ENCODE measurements at places on chromosomes 11 and 22.

DNA sequence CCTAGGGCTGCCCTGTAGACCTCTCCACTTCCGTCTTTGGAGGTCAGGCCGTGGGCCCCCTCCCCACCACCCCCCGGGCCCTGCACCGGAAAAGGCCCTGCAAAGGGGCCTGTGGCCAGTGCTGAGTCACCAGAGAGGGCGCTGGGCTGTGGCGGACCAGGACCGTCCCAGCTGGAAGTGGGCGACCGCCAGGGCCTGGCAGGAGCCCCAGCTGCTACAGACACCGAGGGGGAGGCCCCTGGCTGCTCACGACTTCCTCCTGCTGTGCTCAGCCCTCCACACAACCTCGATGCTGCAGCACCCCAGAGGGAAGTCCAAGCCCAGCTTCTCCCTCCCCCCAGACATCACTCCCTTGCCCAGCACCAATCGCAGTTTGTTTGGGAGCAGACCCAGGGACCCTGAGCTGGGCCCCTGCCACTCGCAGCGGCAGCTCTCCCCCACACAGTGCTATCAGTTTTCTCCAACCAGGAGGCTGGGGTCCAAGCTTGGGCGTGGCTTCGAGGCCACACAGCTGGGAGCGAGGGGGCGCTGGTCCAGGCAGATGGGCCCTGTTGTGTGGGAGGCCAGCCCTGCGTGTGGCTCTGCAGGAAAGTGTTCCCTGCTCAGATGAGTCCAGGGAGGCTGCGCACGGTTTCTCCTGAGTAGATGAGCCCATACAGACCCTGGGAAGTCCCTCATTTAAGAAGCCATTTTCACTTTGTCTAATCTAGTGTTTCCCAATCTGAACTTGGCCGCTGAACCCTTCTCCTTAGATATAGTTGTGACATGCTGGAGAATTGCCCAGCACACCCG, 5.6 kb upstream of the SH3BP1 start:
- peak; percentile 83 for DNase-seq

- no peak for DNase-seq
Measured at GRCh38 chr11:72363112-72363511, 71.2 kb downstream of the CLPB start.

DNA sequence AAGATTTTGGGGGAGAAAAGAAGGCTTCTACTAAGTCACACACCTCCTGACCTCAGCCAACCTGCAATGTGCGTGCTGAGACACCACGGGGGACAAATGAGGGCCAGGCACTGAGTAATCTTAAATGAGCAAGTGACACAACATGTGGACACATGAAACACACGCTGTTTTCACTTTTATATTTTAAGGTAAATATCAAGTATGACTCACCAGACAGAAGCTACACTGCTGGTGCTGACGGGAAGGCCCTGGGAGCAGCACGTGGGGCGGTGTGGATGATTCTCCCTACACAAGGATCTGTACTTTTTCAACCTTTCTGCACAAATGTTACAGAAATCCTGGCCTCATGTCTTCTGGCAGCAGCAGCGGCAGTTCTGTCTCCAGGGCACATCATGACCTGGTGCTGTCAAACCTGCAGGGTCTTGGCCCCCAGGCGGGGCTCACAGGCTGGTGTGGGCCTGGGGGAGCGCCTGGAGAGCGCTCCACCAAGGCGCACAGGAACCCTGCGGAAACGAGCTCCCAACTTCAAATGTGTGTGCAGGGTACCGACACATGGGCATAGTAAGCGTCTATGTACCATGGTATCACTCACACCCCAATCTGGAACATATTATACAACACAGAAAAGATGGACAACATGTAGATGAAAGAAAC, 61.7 kb downstream of the DGCR2 start:
- no peak for DNase-seq

DNA sequence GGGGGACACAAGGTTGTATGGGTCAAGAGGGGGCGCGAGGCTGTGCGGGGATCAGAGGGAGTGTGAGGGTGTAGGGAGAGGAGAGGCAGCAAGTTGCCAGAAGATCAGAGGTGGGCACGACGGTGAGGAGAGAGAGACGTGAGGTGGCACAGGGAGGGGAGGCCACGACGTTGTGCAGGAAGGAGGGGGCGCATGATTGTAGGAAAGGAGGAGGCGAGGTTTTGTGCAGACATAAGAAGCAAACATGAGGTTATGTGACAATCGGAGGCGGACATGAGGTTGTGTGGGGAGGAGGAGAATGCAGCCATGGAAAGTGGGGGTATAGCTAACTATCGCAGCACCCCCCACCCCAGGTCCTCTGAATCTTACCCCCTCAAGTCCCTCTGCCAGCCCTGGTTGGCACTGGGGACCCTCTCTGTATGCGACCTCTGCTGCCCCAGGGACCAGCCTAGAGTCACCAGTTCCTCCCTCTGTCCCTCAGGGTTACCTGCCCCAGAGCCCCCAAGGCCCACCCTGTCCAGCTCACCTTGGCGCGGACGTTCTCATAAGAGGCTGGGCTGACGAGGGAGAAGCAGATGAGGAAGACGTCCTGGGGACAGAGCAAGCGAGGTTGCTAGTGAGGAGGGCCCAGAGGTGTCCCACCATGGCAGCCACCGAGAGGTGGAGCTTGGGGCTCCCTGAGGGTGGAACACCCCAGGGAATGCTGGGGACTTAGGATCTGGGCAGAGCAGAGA, 12.5 kb downstream of the RAC2 start:
- DNase-seq: no peak

GRCh38 chr22:44990328-44990727, 19.5 kb downstream of the PHF21B start:
- DNase-seq: no peak

DNA sequence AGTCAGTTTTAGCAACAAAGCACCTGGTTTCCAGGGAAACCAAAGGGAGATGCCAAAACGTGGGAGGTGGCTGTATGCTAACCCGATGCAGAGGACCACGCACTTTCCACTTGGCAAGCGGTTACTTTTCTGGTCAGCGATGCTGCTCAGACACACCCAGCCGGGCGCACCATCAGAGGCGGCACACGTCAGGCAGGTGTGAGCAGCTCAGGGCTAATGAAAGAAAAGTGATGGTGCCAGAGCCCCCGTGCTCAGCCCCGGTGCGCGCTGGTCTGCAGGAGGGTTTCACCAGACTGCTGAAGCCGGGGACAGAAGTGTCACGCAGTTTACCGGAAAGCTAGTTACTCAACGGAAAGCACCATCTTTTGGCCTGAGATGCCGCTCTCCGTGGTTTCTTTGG, 5.7 kb downstream of the LTO1 start:
- no peak for DNase-seq

DNA sequence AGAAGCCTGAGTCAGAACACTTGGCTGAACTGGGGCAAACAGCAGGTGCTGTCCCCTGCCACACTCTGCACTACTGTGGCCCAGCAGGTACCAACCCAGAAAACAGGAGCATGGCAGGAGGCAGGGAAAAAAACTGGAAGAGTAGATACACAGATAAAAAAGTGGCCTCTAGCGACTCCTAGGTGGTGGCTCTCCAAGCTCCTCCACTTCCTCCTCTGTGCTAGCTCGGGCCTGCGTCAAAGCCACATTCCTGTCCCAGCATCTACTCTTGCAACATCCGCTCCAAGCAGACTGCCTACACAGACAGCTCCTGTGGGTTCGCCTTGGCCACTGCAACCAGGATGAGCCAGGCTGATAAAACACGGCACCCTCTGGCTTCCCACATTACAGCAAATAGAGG, 6.9 kb downstream of the OR8B12 start:
- DNase-seq: peak; percentile 45

GRCh38 chr22:29503811-29504372, 23.9 kb downstream of the NEFH start:
- DNase-seq: no peak

- DNase-seq: no peak
Measured at GRCh38 chr11:91528965-91529364, 695.7 kb upstream of the FAT3 start.

DNA sequence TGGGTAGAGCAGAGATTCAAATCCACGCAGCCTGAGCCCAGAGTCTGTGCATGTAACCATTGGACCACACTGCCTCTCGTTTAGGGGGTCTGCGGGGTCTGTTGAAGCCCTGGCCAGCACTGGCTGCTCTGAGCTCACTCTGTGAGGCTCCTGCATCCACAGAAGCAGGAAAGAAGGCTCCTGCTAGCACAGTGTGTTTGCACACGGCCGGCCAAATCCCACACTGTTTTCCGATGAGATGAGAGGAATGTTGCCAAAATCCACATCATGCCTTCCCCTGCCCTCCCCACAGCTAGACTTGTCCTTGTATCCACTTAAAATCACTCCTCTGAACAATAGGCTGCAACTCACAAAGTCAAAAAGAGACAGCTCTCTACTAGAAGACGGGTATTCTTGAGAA, 10.6 kb upstream of the SLC22A12 start:
- no peak for DNase-seq

DNA sequence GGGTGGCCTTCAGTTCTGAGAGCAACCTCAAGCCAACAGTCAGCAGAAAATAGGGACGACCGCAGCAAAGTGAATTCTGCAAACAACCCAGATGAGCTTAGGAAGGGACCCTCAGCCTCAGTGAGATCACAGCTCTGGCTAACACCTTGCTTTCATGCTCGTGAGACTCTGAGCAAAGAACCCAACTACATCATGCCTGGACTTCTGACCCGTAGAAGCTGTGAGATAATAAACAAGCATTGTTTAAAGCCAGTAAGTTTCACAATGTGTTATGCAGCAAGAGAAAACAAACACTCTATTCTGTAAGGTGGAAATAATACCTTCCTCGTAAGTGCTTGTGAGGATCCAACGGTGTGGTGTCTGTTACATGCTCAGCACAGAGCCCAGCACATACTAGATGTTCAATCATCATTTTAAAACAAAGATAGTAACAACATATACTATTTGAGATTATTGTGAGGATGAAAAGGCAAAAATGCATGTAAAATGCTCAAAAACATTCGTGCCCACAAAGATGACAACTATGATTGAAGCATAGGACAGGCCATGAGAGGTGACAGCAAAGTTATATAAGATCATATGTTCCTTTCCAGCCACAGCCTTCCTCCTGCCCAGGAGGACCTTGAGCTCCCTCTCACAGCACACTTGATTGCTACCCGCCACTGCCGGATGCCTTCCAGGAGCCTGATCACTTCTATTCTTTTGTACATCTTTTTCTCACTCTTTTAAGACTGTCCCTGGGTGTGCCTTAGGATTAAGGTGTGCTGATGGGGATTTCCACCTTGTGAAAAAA, 433.3 kb downstream of the BUD13 start:
- no peak for DNase-seq

GRCh38 chr11:60910281-60910687, 3.7 kb upstream of the TMEM109 start:
- no peak for DNase-seq

DNA sequence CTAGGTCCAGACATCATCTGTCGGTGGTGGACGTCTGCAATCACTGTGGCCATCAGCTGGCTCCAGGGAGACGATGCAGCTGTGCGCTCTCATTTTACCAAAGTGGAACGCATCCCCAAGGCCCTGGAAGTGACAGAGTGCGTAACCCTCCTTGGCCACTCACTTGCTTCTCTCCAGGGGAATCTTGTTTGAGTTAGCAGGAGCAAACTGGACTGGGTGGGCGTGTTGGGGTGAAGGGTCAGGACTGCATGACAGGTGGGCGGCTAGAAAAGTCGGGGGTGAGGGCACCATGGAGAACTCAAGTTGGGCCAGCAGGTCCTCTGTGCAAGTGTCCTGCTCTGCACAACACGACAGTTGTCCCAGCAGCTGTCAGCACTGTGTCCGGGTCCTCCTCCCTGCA, 16.2 kb downstream of the SHISA8 start:
- no peak for DNase-seq

DNA sequence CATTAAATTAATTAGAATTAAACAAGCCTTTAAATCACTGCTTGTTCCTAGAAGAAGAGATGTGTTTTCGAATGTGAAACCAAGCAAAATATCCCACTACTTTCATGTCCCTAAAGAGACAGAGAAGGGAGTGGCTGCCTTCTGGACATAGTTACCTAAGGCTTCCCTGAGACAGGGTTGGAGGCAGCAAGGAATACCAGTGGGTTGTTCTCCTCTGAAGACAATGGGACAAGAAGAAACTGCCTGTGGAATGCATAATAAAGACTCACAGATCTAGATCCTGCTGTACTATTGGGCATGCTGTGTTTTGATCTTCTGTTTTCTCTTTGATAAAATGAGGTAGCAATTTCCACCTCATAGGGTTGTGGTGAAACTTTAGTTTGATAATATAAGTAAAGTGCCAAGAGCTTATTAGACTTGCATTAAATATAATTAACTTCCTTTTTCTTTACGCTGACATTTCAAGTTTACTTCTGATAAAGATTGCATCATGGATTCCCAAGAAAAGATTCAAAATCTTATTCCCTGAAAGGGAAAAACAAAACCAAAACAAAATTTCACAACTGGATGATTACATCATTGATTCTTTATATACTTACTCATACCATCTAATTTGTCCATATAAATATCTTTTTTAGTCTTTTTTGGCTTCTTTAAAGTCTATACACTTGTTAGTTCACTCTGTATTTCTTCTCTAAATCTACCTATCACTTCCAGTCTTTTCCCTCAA, 621.3 kb downstream of the ETS1 start:
- no peak for DNase-seq

- no peak for DNase-seq
Measured at GRCh38 chr22:47059701-47060161, 297.3 kb downstream of the TBC1D22A start.

DNA sequence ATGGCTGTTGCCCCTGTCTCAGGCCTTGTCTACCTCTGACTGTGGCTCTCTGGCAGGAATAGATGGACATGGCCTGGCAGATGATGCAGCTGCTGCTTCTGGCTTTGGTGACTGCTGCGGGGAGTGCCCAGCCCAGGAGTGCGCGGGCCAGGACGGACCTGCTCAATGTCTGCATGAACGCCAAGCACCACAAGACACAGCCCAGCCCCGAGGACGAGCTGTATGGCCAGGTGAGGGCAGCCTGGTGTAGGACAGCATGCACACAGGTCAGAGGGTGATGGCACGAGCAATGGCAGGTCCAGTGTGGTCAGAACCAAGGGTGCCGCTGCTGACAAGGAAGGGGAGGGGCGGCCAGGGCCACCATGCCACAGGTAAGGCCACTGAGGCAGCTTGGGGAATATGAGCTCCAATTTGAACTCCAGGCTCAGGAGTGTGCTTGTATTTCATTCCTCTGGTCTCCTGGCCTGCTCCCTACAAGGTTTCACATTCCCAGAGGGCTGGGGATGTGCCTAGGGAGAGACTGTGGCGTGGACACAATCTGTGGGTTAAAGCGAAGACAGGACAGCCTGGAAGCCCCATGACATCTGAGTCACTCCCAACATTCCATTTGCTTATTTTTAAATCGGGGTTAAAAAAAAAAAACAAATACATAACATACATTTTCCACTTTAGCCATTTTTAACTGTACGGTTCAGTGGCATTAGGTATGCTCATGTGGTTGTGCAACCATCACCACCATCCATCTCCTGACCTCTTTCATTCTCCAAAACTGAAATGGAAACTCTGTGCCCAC, 562 bp downstream of the FOLR3 start:
- DNase-seq: no peak

DNA sequence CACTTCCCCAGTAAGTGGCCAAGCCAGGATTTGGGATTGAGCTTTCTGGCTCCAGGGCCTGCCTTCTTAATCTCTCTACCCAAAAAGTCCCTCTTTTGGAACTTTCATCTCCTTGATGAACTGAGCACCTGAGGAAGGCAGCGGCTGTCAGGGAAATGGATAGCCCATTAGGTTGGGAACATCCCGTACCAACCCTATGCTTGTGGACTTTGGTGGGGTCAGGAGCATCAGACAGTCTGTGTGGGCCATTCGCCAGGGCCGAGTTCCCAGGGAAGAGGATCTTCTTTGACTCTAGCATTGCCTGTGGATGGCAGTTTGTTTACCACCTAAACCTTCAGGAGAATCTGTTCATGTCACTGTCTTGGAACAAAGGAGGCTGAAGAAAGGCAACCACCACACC, 30.2 kb downstream of the ARHGEF17 start:
- DNase-seq: no peak

Measured in occipital lobe (tissue), 3 donors.